AG08395 (cell line): ENCODE measurements at places on chromosomes 5 and 9.

DNA sequence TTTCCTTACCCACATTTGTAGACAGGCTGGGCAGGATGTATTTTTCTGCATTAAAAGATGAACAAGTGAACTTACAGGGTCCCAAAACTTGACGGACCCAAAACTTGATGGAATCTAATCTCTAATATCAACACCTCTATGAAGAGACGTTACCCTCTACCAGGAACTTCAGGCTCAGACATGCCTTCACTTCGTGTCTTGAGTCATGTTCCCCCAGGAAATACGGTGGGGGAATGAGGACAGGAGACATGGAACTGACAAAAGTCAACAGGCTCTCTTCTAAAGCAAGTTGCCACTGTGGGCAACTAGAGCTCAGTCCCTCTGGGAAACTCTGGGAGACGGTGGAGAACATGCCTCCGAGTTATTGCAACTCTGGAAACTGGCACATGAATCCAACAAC lies 196.1 kb downstream of the PAPPA start:
- DNase-seq: no peak

DNA sequence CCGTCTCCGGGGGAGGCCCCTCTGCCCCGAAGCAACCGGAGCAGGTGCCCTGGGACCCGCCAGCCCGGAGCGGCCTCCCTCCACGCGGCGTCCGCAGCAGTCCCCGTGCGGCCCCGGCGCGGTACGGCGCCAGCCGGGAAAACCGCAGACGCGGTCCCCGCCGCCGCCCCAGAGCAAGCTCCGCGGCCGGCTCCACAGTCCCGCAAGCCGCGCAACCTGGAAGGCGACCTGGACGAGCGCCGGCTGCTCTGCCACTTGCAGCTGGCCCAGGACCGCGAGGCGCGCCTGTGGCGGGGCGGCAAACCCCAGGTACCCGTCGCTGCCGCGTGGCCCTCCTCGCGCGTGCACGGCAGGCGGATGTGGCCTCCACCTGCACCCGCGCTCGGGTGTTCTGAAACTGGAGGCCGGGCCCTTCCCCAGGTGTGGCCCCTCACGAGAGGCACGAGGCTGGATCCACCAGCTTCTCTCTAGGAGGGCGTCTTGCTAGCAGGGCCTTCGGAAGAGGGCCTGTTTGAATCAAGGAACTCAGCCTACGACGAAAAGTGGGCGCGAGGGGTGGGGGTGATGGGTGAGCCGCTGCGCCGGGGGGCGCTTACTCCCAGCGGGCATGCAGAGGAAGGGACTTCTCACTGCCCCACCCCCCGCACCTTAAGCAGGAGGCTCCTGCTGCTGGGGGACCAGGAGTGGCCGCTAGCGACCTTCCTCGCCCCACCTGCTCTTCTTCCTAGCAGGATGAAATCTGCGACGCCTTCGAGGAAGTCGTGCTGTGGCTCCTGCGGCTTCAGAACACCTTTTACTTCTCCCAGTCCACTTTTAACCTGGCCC lies 602 bp downstream of the CCNI2 start:
- no peak for DNase-seq

- no peak for DNase-seq
These were observed 22.9 kb upstream of the CAVIN4 start for GRCh38 chr9:100554935-100555401.

DNA sequence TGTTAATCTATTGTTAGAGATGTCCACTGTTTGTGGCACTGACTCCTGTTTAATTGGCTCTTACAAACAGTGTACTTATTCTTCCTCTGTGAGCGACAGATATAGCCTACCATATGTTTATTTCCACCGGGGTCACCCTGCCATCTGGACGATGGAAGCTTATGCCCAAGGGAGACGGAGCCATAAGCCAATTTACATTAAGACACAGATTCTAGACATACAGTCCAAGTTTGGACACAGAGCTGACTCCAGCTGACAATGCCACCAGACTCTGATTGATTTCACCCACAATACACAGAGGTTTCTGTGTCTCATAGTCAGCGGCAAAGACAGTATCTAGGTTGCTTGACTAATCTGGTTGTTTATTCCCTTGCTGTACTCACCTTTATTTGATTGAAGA lies 198.9 kb downstream of the ENC1 start:
- no peak for DNase-seq

- DNase-seq: no peak
These were observed 40.2 kb upstream of the PHF2 start for GRCh38 chr9:93536167-93536566.

GRCh38 chr5:139569270-139569955 lies 8.3 kb downstream of the UBE2D2 start:
- DNase-seq: no peak

DNA sequence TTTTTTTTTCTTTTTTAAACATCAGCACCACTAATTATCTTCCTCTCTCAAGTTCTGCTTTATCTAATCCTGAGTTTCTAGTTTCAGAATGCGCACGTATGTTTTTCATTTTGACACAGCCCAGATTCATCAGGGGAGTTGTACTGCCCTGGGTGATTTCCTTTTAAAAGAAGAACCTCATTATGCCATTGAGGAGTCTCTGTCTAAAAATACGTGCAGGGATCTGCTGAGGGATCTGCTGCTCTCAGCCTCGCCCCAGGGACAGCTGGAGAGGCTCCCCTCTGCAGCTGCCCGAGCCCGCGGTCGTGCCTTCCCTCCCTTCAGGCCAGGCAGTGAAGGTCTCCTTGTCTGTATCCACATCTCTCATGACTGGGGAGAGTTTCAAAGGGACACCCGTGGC lies 273.1 kb downstream of the ARHGEF28 start:
- no peak for DNase-seq

DNA sequence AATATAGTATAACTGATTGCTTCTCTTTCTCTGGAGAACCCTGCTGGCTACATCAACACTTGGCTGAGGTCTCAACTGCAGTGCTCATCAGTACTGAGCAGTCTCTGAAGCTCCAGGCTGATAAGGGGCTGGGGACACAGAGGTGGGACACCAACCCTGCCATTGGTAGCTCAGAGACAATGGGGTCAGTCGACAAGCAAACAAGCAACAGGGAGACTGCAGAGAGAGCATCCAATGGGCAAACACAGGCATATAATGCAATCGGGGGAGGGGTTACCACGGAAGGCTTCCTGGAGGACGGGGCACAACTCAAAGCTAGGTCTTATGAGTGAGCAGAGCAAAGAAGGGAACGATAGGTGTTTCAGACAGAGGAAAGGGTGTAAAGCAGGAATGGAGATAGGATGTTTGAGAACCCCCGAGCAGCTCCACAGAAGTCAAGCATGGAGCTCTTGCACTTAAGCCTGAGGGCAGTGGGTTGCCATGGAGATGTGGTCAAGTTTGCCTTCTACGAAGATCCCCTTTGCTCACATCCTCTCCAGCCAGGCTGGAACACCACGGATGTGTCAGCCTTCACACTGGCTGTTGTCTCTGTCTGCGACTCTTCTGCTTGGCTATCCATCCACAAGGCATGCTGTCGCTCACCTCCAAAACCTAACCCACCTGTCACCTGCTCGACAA lies 21.5 kb upstream of the AKNA start:
- DNase-seq: peak; percentile 52

DNA sequence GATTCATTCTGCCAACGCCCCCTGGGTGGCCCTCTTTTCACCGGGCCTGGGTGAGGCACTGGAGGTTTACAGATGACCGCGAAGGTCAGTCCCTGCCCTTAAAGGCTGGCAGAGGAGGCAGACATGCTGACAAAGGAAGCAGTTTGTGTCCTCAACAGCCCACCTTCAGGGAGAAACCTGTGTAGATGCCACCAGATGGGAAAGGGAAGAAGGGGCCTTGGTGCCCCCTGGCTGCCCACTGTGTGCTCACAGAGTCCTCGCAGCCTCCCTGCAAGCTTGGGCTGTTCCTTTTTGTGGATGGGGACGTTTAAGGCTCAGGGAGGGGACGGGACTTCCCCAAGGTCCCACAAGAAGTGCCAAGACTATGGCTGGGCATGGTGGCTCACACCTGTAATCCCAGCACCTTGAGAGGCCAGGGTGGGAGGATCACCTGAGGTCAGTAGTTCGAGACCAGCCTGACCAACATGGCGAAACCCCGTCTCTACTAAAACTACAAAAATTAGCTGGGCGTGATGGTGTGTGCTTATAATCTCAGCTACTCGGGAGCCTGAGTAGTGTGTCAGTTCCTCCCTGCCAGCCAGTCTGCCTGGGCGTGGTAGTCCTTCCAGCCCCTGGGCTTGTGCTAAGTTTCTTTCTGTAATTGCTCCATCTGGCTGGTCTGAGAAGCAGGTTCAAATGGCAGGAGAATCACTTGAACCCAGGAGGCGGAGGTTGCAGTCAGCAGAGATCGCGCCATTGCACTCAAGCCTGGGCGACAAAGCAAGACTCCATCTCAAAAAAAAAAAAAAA lies 36.2 kb downstream of the NEK6 start:
- DNase-seq: peak; percentile 45

- no peak for DNase-seq
These were observed 5.6 kb downstream of the ADAMTSL2 start for GRCh38 chr9:133539991-133540697.

DNA sequence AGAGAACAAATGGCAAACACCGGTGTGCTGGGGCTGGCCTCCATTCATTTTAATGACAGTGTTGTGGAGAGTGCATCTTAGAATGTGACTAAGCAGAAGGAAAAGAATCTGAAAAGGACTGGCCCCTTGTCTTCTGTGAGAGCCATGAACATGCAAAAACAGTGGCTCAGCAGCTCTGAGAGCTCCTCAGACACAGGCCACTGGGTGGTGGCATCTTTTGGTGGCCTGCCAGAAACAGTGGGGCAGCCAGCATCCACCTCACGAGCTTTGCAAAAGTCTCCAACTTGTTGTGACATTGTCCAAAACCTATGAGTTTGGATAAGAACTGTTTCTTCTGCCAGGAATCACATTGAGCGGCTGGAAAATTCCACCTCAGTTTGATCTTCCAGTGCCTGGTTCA lies 233.4 kb downstream of the NR3C1 start:
- no peak for DNase-seq

DNA sequence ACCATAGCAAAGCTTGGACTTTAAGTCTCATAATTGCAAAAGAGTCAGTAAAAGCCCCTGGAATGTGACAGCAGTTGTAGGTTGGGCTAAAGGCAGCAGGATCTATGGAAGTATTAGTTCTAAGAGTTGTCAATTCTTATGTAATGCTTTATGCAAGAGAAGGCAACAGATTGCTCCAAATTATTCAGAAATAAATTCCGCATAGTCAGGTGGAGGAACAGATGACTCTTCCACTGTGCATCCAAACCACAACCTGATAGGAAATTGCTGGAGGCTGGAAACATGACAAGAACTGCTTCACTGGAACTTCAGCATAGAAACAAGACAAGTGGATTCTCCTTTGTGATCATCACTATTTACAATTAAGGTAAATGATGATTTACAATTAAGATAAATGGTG lies 101.0 kb downstream of the STARD4 start:
- no peak for DNase-seq

- no peak for DNase-seq
These were observed 106.6 kb upstream of the CDH6 start for GRCh38 chr5:31086839-31087415.

GRCh38 chr5:128949847-128950546 lies 15.3 kb upstream of the SLC27A6 start:
- DNase-seq: no peak

DNA sequence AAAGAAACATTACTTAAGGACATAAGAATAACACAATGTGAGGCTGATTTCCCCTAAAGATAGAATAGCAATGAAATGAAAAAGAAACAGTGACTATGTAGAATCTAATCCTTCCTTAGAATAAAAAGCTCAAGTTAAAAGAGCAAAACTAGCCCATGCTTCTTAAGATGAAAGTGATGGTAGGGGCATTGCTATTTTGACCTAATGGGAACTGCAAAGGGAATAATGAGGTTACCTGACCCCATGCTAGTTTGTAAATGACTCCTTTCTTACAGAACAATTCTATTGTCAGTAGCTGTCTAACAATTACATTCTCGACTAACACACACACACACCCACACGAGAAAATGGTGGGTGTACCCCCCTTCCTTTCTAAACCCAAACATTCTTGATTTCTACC lies 575.8 kb downstream of the CSNK1G3 start:
- DNase-seq: no peak

- DNase-seq: peak; percentile 78
These were observed 37.7 kb downstream of the LAMC3 start for GRCh38 chr9:131046581-131047202.

GRCh38 chr5:110612794-110613247 lies 113.7 kb downstream of the TMEM232 start:
- DNase-seq: no peak

- DNase-seq: no peak
These were observed 67.0 kb upstream of the GNE start for GRCh38 chr9:36325081-36325828.

DNA sequence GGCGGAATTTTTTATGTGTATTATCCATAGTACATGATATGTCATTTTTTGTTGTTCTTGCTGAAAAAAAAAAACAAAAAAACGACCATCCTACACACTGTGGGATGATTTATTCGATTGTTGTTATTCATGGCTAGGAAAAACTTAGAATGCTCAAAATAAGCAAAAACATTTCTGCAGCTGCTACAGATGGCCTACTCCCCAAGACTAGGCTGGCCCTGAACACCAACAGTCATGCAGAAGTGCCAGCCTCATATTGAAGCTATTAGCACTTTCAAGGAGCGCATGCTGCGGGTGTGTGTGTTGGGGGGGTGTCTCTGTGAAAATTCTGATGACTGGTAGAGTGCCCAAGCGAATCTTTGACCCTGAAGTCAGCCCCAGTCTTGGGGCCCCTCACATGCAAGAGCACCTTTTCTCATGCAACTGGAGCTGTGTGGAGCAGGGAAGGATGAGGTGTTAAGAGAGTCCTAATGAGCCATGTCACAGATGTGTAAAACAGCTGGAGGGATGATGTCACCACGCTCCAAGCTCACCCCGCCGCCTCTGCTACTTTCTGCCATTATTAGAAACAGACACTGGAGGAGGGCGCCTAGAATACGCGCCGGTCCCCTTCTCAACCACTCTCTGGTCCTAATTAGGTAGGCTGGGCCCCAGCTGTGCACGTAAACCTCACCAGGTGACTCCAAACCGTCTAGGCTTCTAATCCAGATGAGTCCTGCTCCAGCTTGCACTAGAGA lies 61.0 kb upstream of the SMIM23 start:
- peak; percentile 5 for DNase-seq

GRCh38 chr9:33878691-33879366 lies 61.9 kb downstream of the UBE2R2 start:
- DNase-seq: no peak

GRCh38 chr5:80408484-80409366 lies 861 bp downstream of the ZFYVE16 start:
- DNase-seq: peak; percentile 56

DNA sequence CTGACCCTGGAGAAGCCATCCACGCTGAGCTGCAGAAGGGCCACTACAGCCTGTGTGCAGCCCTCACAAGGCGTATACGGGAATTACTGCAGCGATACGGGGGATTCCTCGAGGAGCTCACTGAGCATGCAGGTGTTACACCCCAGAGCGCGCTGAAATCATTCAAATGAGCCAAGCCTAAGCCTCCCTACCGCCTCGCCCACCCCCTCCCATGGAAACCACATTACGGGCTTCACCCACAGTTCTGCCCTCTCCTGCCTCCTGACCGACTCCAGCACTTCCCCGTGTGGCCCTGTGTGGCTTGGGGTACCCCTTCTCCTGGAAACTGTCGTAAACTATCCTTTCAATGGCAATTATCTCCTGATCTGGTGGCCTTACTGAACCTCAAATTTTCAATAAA lies 13.3 kb downstream of the SURF6 start:
- DNase-seq: no peak

- peak; percentile 58 for DNase-seq
These were observed 118.7 kb upstream of the SLCO6A1 start for GRCh38 chr5:102617191-102618187.

GRCh38 chr9:136437430-136437829 lies 2.2 kb downstream of the INPP5E start:
- peak; percentile 48 for DNase-seq
